ENCODE measurements at places on chromosomes 16 and 17.

DNA sequence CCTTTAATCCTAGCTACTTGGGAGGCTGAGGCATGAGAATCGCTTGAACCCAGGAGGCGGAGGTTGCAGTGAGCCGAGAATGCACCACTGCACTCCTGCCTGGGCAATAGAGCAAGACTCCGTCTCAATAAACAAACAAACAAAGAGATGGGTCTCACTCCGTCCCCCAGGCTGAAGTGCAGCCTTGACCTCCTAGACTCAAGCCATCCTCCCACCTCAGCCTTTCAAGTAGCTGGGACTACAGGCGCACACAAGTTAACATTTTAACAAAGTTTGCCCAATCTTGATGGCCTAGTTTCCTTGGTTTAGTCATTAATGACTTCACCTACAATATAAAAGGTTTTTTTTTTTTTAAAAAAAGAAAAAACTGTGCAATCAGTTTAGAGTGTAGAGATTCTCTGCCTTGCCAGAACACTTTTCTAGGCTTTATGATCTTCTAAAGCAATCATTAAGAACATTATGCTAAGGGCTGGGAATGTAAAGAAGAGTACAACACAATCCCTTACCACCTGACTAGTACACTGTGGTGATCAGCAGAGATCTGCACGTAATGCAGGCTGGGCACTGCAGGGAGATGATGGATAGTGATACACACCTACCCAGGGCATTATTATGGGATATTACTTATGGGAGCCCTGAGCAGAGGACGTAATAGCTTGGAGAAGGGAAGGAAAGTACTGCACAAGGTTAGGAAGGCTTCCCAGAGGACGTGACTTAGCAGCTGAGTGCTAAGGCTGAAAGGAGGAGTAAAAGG lies 6.9 kb downstream of the GOT2 start:
- DNase-seq = no peak

DNA sequence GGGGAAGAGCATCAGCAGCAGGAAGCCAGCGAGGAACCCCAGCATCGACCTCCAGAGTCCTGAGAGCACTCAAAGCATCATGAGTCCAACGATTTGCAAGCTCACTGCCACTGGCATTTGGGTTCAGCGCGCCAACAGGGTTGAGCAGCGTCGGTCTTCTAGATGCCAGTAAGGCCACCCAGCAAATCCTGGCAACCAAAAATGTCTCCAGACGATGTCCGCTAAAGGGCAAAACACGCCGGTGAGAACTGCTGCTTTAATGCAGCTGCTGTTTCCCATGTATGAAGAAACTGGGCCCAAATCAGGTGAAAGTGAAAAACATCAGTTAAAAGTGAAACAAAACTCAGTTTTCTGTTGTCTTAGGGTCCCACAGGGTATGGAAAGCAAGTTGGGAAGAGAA lies 70.2 kb downstream of the ANKRD11 start:
- no peak for DNase-seq

GRCh38 chr17:63203652-63204051 lies 237.6 kb downstream of the TANC2 start:
- DNase-seq = no peak

GRCh38 chr16:88289968-88290401 lies 92.8 kb upstream of the ZNF469 start:
- no peak for DNase-seq

GRCh38 chr17:3966720-3967363 lies 2.6 kb upstream of the ATP2A3 start:
- no peak for DNase-seq

- no peak for DNase-seq
These were observed 121.2 kb downstream of the SNX29 start for GRCh38 chr16:12097523-12098428.

- no peak for DNase-seq
These were observed 46.9 kb downstream of the AXIN2 start for GRCh38 chr17:65514541-65514940.

- DNase-seq = no peak
These were observed 210.0 kb downstream of the MAP2K4 start for GRCh38 chr17:12230481-12231354.

DNA sequence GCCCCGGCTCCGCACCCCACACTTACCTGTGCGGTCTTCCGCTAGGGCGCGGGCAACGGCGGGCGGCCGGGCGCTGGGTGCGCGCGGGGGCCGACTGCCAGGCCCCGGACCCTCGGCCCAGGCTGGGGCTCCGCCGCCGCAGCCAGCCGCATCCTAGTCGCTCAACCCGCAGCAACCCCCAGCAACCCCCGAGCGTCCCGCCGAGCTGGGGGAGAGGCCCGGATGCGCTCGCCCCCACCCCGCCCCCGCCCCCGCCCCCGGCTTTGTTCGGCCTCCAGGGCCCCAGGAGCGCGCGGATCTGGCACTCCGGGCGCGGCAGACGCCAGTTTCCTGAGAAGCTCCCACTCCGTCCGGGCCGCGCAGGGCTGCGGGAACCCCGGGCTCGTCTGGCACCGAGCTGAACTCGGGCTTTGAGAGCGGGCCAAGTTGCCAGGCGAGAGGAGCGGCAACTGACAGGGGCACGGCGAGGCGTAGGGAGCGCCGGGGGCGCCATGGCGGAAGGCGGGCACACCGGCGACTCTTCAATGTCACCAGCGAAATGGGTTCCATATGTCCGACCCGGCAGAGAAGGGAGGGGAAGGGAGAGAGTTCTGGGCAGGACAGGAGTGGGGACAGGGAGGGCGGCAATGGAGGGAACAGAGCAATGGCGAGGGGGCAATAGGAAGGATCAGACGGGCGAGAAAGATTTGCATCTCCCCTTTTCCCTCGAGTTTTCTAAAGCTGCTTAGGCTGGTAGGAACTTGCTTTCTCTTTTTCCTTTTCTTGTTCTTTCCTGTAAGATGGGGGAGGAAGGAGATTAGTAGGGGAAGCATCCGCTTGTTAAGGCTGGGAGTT lies 13.7 kb downstream of the HOXB4 start:
- no peak for DNase-seq

DNA sequence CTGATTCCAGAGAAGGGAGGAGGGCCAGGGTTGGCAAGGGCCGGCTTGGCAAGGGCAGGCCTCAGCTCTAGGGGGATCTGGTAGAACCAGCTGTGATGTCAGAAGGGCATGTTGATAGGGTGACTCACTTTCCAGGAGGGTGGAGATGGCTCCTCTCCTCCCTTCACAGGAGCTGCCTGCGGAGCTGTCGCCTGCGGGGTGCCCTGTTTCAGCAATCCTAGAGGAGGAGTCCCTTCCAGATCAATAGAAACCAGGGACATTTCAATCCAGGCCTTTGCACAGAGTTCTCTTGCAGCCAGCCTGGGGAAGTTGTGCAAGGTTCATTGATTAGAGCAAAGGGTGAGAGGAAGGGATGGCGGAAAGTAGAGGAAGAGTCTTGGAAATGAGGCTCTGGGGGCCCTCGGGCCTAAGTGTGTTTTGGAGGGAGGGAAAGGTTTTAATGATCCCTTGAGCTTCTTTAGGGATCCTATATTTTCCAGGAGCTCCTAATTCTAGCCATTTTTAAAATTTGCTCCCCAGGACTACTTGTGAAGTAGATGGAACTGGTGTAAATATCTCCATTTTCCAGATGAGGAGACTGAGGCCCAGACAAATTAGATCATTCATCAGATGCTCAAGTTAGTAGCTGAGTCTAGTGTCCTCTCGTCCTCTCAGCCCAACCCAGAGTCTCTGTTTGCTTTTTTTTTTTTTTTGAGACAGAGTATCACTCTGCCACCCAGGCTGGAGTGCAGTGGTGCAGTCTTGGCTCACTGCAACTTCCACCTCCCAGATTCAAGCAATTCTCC lies 24.8 kb upstream of the CSNK2A2 start:
- DNase-seq = no peak

- DNase-seq = no peak
These were observed 22.3 kb downstream of the ACTG1 start for GRCh38 chr17:81489998-81490992.

GRCh38 chr17:179781-180380 lies 1.6 kb downstream of the DOC2B start:
- DNase-seq = no peak

DNA sequence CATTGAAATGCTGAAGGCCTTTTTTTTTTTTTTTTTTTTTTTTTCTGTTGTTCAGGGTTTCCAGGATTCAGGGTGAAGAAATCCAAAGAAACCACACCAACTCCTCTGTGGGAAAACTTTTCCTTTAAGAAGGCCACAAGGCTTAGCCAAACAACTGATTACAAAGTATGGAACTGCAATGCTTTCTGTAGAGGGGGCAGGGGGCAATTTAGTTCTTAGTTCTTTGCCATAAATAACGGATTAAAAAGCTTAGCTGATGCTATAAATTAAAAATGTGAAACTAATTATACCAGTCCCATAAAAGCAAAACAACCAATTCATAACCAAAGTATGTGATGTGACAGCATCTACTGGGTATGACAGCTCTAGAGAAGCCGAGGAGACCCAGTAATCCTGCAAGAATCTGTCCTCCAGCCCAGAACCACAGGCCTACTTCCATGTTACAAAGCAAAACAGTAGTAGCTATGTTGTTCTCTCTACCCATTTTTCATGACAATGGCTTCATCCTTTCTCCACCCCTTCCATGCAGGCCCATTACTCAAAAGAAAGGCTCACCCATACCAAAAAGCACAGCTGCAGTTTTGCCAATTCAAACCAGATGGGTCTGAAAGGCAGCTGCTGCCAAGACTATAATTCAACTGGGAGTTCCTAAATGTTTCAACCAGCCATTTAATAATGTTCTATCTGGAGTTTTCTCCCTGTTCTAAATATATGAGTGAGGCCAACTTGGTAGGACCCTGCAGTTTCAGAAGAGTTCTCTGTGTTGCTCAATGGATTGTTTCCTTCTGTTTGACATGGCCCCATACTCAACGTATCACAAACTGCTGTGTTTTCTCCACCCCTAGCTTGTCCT lies 167.1 kb upstream of the ZFHX3 start:
- no peak for DNase-seq

GRCh38 chr17:63703029-63703428 lies 3.1 kb upstream of the LIMD2 start:
- no peak for DNase-seq

GRCh38 chr16:89525146-89525913 lies 17.1 kb downstream of the SPG7 start:
- DNase-seq = no peak

DNA sequence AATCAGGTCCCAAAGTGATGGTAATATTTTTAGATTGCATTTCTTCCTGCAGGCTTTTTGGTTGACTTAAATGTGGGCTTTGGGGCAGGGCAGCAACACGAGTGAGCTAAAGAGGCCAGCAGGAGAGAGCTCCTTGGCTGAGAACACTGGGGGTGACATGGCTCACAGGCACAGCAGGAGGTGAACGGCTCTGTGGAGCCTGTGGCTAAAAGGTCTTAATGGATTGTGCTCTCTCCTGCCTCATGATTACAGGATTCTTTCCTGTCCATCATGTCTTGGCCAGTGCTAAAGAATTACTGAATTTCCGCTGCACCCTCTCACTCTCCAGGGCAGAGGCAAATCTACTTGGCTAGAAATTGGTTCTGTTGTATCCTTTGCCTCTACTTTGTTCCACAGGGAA lies 366.6 kb downstream of the HS3ST4 start:
- no peak for DNase-seq

GRCh38 chr17:289409-289808 lies 63.2 kb downstream of the RPH3AL start:
- DNase-seq = no peak

DNA sequence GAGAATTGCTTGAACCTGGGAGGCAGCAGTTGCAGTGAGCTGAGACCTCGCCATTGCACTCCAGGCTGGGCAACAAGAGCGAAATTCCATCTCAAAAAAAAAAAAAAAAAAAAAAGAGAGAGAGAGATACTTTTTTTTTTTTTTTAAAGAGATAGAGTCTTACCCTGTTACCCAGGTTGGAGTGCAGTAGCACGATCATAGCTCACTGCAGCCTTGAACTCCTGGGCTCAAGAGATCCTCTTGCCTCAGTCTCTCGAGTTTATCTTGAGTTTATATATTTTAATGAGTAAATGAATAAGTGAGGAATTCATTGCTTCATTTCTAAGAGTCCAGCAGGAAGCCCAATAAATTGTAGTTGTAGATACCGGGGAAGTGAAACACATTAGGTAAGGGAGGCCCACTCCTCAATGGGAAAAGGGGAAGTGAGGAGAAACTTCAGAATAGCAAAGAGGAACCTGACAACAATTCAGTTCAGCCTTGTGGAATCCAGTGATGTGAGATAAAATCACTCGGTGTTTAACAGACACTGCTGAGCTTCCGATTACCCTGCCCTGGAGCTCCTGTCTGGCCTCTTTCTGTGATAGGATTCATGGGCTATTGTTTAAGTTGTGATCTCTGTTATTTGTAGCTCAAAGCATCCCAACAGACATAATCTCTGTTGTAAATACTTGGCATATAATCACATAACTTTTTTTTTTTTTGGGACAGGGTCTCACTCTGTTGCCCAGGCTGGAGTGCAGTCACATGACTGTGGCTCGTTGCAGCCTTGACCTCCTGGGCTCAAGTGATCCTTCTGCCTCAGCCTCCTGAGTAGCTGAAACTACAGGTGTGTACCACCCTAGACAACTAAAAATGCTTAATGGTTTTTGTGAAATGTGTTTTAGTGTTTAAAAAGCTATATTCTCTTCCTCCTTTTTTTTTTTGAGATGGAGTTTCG lies 15.8 kb upstream of the ITGAM start:
- no peak for DNase-seq

- DNase-seq = no peak
These were observed at the start of gene NECAB2 for GRCh38 chr16:83967838-83968305. NECAB2 (plus strand) TSS chr16:83968244; CDS start chr16:83968649, 405 bp downstream.

Data from stimulated activated CD4-positive, alpha-beta T cell treated with anti-CD3 and anti-CD28 coated beads, Interleukin-15, amount 100 ng/mL, for 1 hour (primary cell).